ENCODE measurements at places on chromosomes 16 and 17. TPM values are rescaled to one million over a fixed set of nuclear protein-coding genes. Genes with fewer than 3 reads are reported as not detected.
A peak's percentile ranks its signal among the peaks of the same experiment; 100 is the strongest.

- peak overlapping the region; percentile 92 for H3K4me3 ChIP-seq
- peak; percentile 88 for DNase-seq
- H3K27ac ChIP-seq: peak overlapping the region; percentile 71
- peaks cover 47% of the 10 kb centered on the region for H3K4me1 ChIP-seq
Measured at GRCh38 chr17:79991140-79991923, 44.3 kb downstream of the TBC1D16 start.

GRCh38 chr17:6608321-6608720 is 32.2 kb downstream of the KIAA0753 start:
- no peak overlapping the region for H3K4me3 ChIP-seq
- no peak overlapping the region for H3K27ac ChIP-seq
- no peak for DNase-seq
- H3K27me3 ChIP-seq: no peaks in the 10 kb centered on the region
- H3K36me3 ChIP-seq: peaks cover 9% of the 10 kb centered on the region

DNA sequence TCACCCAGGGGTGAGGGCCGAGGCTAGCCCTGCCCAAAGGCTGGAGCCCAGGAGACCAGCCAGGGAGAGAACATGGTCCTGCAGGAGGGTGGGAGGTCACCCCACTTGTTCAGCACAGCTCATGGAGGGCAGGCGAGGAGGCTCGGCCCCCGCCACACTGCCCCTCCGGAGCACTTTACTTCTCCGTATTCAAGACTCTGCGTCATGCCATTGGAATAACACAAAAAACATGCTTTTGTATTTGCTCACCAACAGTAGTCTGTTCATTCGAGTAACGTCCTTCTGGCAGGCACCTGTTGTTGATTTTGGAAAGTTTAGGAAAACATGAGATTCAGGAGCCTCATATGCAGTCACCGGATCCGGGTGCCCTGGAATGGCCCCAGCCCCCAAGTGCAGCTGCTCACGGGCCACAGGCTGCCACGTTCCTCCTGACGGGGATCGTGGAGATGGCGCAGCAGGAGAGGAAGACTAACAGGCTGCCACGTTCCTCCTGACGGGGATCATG is 81.1 kb upstream of the DNAH17 start:
- no peak for DNase-seq
- H3K27me3 ChIP-seq: no peaks in the 10 kb centered on the region
- no peak overlapping the region for H3K4me3 ChIP-seq
- no peaks in the 10 kb centered on the region for H3K36me3 ChIP-seq
- H3K4me1 ChIP-seq: no peaks in the 10 kb centered on the region
- H3K27ac ChIP-seq: no peak overlapping the region

- no peak overlapping the region for H3K4me3 ChIP-seq
- no peaks in the 10 kb centered on the region for H3K4me1 ChIP-seq
- no peak for DNase-seq
- H3K36me3 ChIP-seq: no peaks in the 10 kb centered on the region
Measured at GRCh38 chr17:50638966-50639713, 4.5 kb downstream of the ABCC3 start.

GRCh38 chr17:48985436-48986245 is 11.5 kb upstream of the IGF2BP1 start:
- no peak overlapping the region for H3K27ac ChIP-seq
- no peaks in the 10 kb centered on the region for H3K36me3 ChIP-seq
- no peaks in the 10 kb centered on the region for H3K4me1 ChIP-seq
- H3K27me3 ChIP-seq: peaks cover 9% of the 10 kb centered on the region

DNA sequence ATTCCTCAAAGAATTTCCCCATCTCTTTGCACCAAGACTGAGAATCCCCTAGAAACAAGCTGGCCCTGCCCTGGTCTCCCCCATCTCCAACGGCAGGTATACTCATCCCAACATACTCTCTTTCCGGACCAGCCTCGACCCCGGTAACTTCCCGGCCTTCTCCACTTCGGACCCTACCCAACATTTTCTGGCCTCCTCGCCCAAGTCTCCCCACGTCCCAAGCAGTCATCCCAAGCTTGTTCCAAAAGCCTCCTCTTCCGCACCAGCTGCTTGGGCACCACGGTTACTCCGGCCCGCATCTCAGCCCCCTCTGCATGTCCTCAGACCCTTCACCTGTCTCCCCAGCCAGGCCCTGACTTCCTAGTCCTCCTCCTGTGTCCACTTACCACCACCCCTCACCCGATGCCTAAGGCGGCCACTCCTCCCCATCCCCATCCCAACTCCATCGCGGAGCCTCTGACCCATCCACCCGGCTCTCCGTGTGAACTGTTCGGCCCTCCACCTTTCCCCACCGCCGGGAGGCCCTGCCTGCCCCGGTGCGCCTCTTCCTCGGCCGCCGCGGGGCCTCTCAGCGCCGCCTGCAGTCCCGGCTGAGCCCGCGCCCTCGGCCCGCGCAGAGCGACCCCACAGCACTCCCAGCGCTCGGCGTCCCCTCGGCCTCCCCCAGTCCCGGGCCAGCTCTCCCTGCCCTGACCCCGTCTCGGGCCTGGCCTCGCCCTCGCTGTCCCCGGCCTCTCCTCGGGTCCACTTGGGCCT is 994 bp downstream of the PITPNA start:
- H3K27me3 ChIP-seq: peaks cover 5% of the 10 kb centered on the region
- peak; percentile 63 for DNase-seq
- peaks cover 33% of the 10 kb centered on the region for H3K4me1 ChIP-seq
- peaks cover 4% of the 10 kb centered on the region for H3K36me3 ChIP-seq
- H3K27ac ChIP-seq: no peak overlapping the region
- H3K4me3 ChIP-seq: peak overlapping the region; percentile 83

DOC2A gene
- total RNA-seq: not detected

C16orf54 gene
- 23.7 TPM for total RNA-seq

- H3K36me3 ChIP-seq: peaks cover 3% of the 10 kb centered on the region
- H3K27me3 ChIP-seq: no peaks in the 10 kb centered on the region
Measured at GRCh38 chr17:27558341-27558740, 72.6 kb upstream of the LGALS9 start.

DNA sequence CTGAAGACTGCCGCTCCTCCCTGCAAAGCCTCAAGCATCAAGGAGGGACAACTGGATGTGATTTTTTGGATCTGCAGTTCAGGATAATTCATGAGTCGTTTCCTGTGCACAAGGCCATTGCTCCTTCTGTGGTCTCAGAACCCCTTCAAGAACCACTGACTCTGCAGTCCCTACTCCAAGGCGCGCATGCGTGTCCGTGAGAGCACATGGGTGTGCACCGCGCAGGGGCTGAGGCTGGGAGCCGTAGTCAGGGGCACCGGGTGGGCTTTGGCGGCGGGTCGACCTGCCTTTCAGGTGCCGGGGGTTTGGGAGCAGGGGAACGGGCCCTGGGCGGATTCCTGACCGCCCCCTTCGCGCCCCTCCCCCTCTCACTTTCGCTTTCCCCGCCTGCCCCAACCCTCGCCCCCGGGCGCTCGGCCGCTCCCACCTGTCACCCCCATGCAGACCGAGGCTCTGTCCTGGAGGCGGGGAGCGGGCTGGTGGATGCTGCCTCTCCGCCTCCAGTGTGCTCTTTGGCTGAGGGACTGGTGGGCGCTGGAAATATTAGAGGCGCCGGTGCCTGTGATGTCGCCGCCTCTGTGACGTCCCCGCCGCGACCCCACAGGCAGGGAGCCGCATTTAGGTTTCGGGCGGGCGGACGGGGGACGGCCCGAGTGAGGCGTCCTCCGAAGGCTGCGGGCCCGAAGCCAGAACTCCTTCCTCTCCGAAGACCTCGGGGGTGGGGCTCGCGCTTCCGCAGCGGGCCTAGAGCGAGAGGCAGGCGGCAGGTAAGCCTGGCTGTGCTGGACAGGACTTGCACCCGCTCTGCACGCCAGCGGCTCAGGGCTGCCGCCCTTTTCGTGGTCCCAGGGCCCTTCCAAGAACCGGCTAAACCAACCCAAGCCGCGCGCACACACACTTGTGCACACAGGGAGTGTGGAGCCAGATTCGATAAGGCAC is at the start of gene SPATA32:
Gene SPATA32, minus strand, starts transcription at position 518 of the 939 bp plus-strand sequence. Its CDS starts 78 bp downstream, at position 440.
- H3K36me3 ChIP-seq: peaks cover 5% of the 10 kb centered on the region
- DNase-seq: peak; percentile 74
- no peaks in the 10 kb centered on the region for H3K27me3 ChIP-seq
- H3K27ac ChIP-seq: peak within 1 kb of the TSS; percentile 10

GRCh38 chr16:24834459-24835335 is 11.1 kb upstream of the SLC5A11 start:
- H3K36me3 ChIP-seq: no peaks in the 10 kb centered on the region
- H3K4me3 ChIP-seq: no peak overlapping the region
- DNase-seq: no peak
- H3K27ac ChIP-seq: no peak overlapping the region
- H3K4me1 ChIP-seq: no peaks in the 10 kb centered on the region
- no peaks in the 10 kb centered on the region for H3K27me3 ChIP-seq

DNA sequence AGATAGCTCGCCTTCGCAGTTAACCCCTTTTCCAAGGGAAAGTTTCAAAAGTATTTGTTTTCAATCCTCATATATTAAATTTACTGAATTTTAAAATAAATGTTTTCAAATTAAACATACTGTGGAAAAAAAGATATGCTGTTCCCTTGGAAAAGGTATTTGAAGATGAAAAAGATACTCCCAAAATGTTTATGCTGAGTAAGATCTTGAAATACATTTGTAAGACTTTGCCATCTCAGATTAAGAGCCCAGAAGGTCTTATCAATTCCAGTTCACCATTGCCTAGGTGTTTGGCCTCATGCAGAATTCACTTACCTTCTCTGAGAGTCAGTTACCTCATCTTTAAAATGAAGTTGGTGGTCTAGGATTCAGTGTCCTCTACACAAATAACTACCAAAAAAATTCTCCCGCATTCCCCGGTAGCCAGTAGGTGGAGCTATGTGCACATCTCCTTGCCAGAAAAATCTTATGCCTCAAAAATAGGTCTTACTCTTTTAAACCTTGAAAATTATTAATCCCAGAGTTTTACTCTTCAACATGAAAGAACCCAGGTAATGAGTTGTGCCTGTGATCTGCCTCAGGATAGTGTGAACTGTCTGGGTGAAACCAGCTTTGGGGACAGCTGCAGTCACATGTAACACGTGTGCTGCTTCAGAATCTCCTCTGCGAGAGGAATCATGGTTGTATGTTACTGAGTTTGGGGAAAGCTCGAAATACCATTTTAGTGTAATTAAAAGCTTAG is 178.3 kb downstream of the MRTFB start:
- no peak overlapping the region for H3K4me3 ChIP-seq
- peak overlapping the region; percentile 86 for H3K27ac ChIP-seq
- DNase-seq: peak; percentile 33
- no peaks in the 10 kb centered on the region for H3K27me3 ChIP-seq

KRTAP17-1 gene
- not detected for total RNA-seq

DNA sequence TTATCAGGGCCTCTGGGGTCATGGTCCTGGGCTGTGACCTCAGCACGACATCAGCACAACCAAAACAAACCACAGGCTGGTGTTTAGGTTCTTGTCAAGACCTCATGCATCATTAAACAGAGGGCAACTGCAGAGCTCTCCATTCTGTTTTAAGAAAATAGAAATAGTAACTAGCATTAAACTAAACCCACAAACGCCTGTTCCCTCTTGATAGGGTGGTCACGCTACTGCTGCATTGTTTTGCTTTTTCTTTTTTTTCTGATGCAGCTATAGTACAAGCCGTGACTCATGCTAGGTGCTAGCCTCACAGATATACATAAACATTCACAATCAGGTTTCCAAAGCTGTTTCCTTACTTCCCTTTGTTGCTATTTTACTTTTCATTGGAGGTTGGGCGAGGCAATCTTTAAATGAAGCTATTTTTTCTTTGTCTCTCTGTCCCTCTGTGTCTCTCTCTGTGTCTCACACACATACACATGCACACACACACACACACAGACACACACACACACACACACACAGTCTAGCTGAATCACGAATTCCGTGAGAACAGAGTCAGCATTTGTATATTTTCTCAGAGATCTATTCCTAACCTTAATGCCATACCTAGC is 310.3 kb downstream of the CDH13 start:
- no peak overlapping the region for H3K27ac ChIP-seq
- H3K4me3 ChIP-seq: no peak overlapping the region
- no peak for DNase-seq

RAB11FIP4 gene
- 40.8 TPM for total RNA-seq

DNA sequence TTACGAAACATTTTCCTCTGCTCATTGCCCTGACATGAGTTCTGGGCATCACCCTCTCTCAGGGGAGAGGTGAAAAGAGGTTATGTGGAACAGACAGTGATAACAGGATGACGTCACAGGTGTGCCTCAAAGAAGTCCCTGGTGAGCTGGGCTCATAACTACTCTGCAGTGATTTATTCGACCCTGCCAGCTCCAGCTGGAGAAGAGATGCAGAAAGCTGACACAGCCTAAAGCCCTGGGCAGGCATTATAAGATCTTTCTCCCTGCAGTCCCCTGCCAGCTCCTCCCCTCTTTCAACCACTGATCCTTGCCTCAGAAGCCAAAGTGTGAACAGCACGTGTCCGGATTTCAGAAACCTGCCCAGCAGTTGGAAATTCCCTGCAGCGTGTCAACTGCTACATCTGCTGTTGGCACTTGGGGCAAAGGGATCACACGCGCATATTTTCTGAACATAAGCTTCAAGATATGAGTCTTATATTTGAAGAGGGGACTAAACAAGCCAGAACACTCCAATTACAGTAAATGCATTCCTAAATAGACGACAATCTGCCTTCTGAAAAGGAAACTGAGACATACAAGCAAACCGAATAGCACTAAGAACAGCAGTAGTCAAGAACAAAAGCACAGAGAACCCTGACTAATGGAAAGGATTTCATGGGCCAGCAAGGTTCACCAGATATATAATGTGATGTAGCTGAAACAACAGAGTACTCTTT is 80.5 kb downstream of the SMG6 start:
- peak overlapping the region; percentile 66 for H3K27ac ChIP-seq
- H3K27me3 ChIP-seq: no peaks in the 10 kb centered on the region
- peaks cover 39% of the 10 kb centered on the region for H3K4me1 ChIP-seq
- peaks cover 6% of the 10 kb centered on the region for H3K36me3 ChIP-seq

- peaks cover 12% of the 10 kb centered on the region for H3K36me3 ChIP-seq
- no peaks in the 10 kb centered on the region for H3K27me3 ChIP-seq
- no peak for DNase-seq
- peaks cover 91% of the 10 kb centered on the region for H3K4me1 ChIP-seq
- H3K4me3 ChIP-seq: peak overlapping the region; percentile 93
- H3K27ac ChIP-seq: peak overlapping the region; percentile 98
Measured at GRCh38 chr17:66309793-66310192, 7.4 kb downstream of the PRKCA start.

DNA sequence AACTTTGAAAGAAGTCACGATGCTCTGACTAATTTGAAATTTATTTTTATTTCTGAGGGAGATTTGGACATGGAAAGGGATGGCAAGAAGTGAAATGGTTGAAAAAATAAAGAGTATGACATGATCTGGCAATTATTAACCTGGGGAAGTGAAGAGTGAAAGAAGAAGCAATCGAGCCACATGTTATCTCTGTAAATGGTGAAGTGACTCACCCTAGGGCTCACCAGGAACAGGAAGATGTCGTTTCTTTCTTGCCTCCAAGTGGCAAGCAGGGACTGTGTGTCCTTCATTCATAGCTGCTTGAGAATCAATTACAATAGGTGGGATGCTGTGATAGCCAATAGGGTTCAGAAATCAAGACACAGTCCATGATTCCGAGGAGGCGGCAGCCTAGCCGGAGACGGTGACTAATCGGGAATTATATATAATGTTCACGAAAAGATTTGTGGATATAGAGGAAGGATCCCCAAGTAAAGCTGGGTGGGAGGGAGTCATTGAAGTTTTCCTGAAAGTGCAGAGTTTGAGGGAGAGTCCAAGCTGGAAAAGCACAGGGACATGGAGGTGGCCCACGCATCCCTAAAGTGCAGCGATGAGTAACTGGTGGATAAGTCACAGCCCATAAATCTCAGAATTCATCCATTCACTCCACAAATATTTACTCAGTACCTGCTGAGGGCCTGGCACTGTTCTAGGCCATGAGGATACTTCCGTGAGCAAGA is 18.2 kb upstream of the KRT20 start:
- H3K4me3 ChIP-seq: no peak overlapping the region
- DNase-seq: no peak
- no peaks in the 10 kb centered on the region for H3K36me3 ChIP-seq
- peaks cover 55% of the 10 kb centered on the region for H3K27me3 ChIP-seq
- peaks cover 18% of the 10 kb centered on the region for H3K4me1 ChIP-seq
- H3K27ac ChIP-seq: no peak overlapping the region

Measured in activated T-cell treated with anti-CD3 and anti-CD28 coated beads, Interleukin-2, amount 50 U/mL, for 72 hours (primary cell).